ENCODE measurements at places on chromosomes 2 and 18.

- no peak for DNase-seq
These were observed 34.2 kb upstream of the MLPH start for GRCh38 chr2:237452861-237453260.

DNA sequence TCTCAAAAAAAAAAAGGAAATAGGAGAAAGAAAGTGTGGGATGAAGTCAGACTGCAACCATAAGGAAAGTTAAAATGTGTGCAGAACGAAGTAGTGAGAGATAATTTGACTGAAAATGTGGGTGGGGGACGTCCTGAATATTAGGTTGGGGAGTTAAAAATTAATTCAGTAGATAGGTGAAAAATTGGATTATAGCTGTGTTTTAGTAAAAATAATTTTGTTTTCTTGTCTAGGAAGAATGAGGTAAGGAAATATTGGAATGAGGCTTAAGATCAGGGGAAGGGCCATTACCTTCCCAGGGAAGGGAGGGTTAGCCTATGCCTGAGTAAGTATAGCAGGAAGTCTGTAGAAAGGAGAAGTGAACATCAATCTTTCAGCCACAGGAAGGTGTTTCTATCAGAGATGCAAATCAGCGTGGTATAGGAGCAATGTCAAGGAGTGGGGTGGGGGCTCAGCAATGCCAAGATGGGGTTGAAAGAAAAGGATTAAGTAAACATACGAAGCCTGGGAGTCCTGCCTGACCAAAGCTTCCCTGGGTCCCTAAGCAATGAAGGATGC, 250.9 kb downstream of the PIEZO2 start:
- DNase-seq: no peak

DNA sequence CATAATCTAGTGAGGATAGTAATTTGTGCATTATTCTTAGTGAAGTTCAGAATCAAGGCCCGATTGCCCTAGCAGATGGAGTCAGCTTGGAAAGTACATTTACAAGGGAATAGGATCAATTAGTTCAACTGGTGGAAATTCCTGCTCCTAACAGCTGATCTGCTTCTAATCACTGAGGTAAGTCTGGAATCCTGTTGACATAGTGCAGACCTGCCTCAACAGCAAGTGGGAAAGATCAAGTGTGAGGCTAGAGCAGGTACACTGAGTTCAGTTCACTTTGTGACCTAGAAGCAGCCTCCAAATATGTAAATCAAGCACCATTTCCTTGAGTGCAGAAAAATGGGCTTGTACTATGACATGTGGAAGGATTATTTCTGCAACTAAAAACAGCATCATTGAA, 111.2 kb upstream of the NOSTRIN start:
- DNase-seq: no peak

DNA sequence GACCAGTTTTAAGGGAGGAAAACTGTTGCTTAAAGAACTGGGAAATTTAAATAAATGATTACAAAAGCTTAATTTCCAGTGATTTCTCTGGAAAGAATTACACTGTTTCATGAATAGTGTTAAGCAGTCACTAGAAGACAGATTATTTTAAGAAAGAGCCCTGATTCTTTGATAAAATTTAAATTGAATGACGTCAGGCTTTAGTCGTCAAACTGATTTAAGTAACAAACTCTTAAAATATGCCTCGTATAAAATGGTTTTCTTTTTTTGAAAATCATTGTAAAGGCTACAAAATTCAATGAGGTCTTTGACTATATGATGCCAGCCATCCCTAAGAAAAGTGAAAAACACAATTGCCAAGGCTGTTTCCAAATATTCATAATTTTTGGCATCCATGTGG, 465.0 kb downstream of the NR4A2 start:
- DNase-seq: no peak

DNA sequence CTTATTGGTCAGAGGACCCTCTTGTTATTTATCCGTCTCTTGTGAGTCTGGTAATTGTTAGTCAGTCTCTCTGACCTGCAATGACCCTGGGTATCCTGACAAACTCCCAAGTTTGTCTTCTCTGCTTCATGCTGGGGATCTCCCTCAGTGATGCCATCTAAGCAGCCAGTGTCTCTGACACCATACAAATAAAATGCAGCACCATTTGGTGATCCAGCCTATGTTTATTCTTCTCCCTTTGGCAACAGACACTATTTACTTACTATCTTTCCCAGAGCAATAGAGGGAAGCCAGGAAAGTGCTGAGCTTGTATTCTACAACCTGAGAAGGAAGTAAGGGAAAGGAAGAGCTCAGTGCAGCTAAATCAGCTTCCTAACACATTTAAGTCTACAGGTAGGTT, 15.9 kb downstream of the SERPINE2 start:
- no peak for DNase-seq

GRCh38 chr2:181231886-181232621, 225.1 kb upstream of the ITGA4 start:
- DNase-seq: no peak

DNA sequence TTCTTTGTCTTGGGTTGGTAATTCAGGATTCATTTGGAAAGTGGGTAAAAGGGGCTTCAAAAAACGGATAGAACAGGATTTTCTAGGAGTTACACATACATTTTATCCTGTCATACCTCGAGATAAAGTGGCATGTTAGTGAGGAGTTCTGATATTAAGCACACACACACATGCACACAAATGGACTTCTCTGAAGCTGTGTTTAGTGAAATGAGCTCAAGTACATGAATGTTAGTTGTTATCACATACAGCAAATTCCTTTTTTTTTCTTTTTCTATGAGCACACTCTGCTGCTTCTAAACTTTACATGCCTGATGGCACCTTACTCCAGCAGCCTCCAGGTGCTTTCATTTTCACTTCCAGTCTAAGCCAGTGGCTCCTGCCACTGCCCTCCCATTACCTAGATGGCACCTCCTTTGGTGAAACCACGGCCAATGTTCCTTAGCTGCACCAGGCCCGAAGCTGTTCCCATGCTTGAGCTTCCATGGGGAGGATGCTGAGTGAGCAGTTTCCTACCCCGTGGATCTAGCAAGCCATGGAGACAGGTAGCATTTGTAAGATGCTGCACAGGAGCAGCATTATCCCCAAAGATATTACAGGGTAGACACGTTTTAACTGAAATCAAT, 49.7 kb downstream of the STAT1 start:
- DNase-seq: no peak

DNA sequence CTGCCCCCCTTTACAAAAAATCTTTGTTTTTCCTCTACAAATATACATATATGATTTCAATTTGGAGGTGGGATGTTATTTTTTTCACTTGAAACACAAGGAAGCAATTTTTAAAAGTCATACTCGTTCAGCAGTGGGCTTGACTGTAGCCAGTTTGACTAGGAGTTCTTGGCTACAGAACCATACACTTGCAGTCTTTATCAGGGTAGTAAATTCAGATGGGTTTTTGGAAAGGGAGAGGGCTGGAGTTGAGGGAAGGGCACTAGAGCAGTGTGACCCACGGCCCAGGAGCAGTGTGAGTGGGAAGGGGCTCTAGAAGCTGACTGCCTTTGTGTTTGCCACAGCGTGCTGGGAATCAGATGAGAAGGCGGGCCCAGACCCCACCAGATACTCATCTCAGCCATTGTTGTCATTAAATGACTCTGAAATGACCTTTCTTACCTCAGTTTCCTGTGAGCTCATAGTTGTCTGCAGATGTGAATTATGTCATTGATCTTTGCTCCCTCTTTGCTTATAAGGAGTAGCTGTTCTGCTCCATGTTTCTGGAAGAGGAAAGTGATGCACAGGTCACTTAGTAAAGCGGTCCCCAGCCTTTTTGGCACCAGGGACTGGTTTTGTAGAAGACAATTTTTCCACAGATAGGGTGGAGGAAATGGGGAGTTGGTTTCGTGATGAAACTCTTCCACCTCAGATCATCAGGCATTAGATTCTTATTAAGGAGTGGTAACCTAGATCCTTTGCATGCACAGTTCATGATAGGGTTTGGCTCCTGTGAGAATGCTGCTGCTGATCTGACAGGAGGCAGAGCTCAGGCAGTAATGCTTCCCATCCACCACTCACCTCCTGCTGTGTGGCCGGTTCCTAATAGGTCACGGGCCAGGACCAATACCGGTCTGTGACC, 116.8 kb downstream of the SPTBN1 start:
- DNase-seq: no peak

DNA sequence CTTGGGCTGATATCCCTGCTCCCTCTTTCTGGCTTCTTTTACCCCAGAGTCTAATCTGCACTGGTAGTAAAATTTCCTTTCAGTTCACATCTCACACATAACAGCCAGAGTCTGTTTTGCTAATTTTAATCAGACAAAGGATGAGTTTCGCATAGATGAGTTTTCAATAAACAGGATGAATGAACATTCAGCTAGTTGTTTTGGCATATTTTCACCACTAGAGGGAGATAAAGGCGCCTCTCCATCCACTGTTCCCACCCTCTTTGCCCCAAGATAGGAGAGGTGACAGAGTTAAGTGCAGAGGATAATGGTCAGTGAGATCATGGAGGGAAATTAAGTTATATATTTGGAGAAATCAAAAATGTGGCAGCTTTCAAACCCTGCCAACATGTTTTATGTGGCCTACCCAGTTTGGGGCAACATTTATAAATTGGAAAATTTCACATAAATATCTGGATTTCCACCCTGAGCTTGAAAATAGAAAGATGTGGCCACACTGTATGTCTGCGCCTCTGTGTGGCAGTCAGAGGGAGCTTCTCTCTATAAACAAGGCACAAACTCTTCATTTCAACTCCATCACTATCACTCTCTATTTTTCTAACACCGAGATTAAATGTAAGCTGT, 48.5 kb upstream of the DTNA start:
- DNase-seq: peak; percentile 37

GRCh38 chr18:24656551-24657443, 196.4 kb downstream of the HRH4 start:
- DNase-seq: peak; percentile 12

DNA sequence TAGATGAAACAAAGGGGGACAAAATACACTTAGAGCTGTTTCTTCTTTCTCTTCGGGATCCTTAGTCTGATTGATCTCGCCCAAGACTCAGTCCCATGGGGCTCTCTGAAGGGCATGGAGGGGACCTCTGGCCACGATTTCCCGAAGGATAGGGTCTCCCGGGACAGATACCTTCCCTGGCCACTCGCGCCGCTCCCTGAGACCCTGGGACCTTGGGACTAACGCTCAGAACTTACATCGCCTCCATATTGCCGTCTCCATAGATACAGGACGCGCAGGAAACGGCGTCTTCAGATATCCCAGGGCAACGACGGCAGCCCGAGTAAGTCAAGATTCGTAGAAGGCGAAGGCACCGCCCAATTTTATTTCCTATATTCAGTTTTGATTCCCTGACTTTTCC, at the start of gene CFAP65:
Gene CFAP65, minus strand, starts transcription at position 265 of the 400 bp plus-strand sequence. CDS start 2,468 bp downstream, outside the sequence.
- peak; percentile 32 for DNase-seq

GRCh38 chr2:186771850-186772463, 77.0 kb downstream of the ZSWIM2 start:
- no peak for DNase-seq

- no peak for DNase-seq
These were observed 90.5 kb downstream of the TMEM185B start for GRCh38 chr2:120132691-120133090.

GRCh38 chr2:102229141-102229769, 42.4 kb downstream of the IL1RL2 start:
- DNase-seq: no peak

DNA sequence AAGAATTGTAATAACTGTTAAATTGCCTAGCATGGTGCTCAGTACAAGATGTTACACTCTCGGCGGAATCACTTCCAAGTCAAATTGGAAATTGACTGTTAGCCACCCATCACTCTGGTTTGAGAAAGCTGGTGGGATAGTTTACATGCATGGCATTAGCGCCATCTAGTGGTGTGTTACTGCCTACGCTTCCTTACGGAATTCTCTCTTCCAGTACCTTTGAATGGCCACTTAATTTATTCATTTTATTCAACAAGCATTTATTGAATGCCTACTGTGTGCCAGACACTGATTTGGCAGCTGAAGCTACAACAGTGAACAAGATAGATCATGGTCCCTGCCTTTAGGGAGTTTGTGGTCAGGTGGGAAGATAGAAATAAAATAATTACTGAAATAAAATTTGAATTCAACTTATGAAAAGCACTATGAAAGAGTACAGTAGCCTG, 171.2 kb downstream of the TMEM247 start:
- no peak for DNase-seq

DNA sequence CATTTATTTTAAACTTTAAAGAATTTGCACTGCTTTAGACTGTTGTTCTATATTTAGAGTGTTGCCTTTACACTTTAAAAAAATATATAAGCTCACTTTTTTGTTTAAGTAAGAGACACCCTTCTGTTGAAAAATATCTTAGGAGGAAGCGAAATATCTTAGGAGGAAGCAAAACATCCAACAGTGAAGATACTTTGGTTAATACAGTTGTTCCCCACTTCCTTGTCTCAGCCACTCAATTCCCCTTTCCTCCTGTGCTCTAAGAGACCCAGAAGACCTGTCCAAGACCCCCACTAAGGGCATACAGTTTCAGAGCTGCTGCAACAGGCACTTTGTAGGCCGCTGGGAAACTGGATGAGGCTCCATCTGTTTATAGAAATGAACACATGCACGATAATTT, 5.7 kb downstream of the SERPINB8 start:
- DNase-seq: no peak

GRCh38 chr2:74747411-74748080, 86.4 kb upstream of the HK2 start:
- DNase-seq: peak; percentile 49

- DNase-seq: no peak
These were observed 368.8 kb downstream of the NUP35 start for GRCh38 chr2:183493040-183493439.

- no peak for DNase-seq
These were observed 262.3 kb downstream of the TRIB2 start for GRCh38 chr2:12979066-12979465.

DNA sequence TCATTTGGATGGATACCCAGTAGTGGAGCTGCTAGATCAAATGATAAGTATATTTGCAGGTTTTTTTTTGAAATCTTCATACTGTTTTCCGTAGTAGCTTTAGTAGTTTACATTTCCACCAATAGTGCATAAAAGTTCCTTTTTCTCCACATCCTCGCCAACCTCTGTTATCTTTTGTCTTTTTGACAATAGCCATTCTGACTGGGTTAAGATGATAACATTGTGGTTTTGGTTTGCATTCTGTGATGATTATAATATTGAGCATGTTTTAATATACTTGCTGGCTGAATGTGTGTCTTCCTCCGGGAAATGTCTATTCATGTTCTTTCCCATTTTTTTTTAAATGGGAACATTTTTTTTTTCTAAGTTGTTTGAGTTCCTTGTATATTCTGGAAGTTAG, 260.0 kb downstream of the GULP1 start:
- no peak for DNase-seq

Measured in fibroblast of skin of left quadriceps (primary cell).